ENCODE measurements at places on chromosomes 7 and 10.

GRCh38 chr10:4733150-4733842 lies 92.7 kb upstream of the AKR1E2 start:
- DNase-seq, result no peak

- DNase-seq, result no peak
These were observed 270.5 kb downstream of the CCDC3 start for GRCh38 chr10:12730809-12731519.

DNA sequence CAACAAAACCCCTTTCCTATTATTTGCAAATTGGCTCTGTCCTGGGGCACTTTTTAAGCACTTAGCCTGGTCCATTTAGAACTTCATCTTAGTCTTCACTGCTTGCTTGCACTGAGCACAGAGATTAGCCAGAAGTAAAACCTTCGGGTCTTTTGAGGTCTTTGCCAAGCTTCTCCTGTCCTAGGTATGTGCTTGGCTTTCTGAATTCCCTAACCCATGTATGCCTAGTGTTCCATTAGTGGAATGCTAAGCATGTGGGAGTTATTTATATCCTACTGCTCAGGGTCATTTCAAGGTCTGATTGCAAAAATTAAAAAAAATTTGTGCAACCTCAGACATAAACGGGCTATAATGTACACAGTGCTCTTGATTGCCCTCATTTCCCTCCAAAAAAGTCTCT lies 18.0 kb downstream of the ZNF37A start:
- no peak for DNase-seq

GRCh38 chr10:50563906-50564305 lies 59.9 kb downstream of the SGMS1 start:
- no peak for DNase-seq

GRCh38 chr7:128247640-128248194 lies 6.6 kb downstream of the LEP start:
- no peak for DNase-seq

- DNase-seq, result no peak
These were observed 17.6 kb downstream of the MINDY4 start for GRCh38 chr7:30788640-30789333.

GRCh38 chr10:12073526-12073925 lies 4.8 kb downstream of the DHTKD1 start:
- no peak for DNase-seq

Data from stimulated activated CD4-positive, alpha-beta T cell treated with anti-CD3 and anti-CD28 coated beads, TNF-alpha, amount 100 ng/mL, for 1 hour (primary cell).